Hippocampal formation (tissue), 2 donors: ENCODE measurements at places on chromosomes 11 and 22.

GRCh38 chr11:112410325-112410724 is 149.7 kb upstream of the PLET1 start:
- DNase-seq: no peak

- DNase-seq: no peak
These were observed 50.2 kb downstream of the APOL3 start for GRCh38 chr22:36110306-36110881.

GRCh38 chr22:38638216-38638615 is 18.0 kb downstream of the FAM227A start:
- DNase-seq: no peak

GRCh38 chr11:131802440-131803115 is 432.2 kb downstream of the NTM start:
- no peak for DNase-seq

GRCh38 chr11:130300567-130300966 is 14.2 kb downstream of the ZBTB44 start:
- DNase-seq: no peak

GRCh38 chr11:83778596-83778995 is 492.4 kb upstream of the CCDC90B start:
- DNase-seq: no peak

GRCh38 chr11:20026629-20027555 is 133.4 kb downstream of the DBX1 start:
- no peak for DNase-seq

- no peak for DNase-seq
These were observed 1077.9 kb downstream of the DLG2 start for GRCh38 chr11:84549217-84549616.

DNA sequence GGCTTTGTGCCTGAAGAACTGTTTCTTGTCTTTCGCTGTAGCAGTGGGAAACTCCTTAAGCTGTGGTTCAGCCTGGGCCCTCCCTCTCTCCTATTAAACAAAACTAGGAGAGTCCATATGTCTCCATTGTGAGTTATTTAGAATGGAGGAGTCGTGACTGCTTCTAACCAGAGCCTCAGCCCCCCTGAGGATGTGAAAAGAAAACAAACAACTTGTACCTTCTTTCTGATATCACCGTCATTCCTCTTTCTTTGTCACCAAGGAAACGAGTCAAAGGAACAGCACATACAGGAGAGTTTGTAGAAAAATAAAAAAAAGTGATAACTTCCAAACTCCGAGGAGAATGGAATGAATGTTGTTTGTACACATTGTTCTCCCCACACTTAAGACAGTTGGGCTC is 11.6 kb upstream of the EXT2 start:
- DNase-seq: no peak

DNA sequence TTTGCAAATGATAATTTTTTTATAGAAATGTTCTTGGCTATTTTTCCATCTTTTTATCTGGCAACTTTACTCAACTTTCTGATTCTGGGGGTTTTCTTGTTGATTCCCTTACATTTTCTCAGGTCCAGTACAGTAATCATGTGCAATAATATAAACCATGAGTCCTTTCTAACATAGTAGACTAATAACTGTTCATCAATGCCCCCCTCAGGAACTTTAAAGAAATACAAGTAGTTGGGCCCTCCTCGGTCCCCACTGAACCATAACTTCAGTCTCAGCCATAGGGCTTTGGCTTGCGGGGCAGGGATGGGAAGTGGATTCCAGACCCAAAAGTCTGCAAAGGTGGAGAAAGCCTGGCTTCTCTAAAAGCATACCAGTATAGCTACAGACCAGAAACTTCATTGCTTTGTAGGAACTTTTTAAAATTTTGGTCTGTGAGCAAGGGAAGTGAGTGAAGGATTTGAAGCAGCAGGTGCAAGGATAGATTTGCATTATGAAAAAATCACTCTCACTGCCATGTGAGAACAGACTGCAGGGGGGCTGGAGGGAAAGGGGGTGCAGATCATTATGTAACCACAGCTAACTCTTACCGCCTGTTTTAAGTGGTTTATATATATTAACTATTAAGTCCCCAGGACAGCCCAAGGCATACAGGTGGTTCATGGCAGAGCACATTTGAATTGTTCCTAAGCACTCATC is 10.4 kb upstream of the TUB start:
- DNase-seq: no peak

- no peak for DNase-seq
These were observed 77.4 kb upstream of the BIRC3 start for GRCh38 chr11:102239911-102240310.

DNA sequence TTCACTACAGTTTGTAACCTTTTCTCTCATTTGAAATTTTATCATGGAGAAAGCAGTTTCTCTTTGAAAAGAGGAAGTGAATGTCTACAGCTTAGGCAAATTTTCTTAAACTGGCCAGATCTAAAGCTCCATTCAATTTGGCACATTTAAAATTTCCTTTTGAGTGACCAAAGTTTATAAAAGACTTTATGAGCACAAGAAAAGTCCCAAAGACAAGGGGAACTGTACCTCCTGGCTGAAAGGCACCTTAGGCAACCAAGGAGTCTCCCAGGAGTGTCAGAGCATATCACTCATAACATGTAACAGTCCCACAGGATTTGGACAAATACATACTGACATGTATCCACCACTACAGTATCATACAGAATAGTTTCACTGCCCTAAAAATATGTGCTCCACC is 41.3 kb downstream of the NARS2 start:
- no peak for DNase-seq
